Amygdala (tissue), 56 donors: ENCODE measurements at places on chromosomes 4 and X.

DNA sequence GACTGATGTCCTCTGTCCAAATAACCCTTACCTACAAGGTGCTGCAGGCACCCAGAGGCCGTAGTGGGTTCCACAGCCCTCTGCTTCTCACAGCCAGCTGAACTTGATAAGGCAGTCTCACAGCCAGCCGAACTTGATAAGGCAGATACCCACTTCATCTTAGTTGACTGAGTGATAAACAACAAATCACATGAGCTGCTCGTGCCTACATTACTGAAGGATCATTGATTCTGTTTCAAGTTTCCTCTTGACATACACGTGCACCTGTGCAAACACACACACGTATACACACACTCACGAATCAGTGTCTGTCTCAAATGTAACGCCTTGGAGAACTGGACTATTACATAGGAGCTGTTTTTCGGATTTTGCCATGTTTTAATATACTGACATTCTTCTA, 276.3 kb downstream of the DCTD start:
- no peak for DNase-seq

DNA sequence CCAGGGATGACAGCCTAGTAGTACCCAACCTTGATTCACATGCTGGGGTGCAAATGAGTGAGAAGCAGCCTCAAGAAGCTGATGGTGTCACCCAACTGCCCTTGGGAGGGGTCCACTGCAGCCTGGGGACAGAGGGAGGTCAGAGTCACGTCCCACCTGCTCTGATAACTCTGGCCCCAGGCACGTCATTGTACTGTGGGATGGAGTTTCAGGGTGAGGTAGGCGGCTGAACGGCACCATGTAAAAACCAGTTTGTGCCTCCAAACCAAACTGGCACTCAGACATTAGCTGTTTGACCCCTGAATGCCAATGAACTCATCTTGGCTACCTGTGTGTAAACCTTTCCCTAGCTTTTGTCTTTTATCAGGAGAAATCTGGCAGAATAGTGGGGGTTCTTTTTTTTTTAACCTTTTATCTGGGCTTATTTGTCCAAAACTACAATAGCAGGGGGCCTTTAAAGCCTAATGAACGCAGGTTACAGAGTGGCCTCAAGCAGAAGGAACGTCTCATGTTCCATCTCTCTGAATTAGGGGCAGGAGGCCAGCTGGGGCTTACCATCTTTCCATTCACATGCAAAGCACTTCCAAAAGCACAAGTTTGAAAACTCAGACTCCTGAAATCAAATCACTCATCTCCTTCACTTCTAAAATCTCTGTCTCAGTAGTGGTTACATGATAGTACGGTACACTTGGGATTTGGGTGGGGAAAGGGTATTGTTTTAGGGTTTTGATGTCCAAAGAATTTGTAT, 89.4 kb downstream of the IRF2 start:
- no peak for DNase-seq

- DNase-seq = no peak
These were observed 586.9 kb upstream of the NR3C2 start for GRCh38 chr4:149029056-149029651.

DNA sequence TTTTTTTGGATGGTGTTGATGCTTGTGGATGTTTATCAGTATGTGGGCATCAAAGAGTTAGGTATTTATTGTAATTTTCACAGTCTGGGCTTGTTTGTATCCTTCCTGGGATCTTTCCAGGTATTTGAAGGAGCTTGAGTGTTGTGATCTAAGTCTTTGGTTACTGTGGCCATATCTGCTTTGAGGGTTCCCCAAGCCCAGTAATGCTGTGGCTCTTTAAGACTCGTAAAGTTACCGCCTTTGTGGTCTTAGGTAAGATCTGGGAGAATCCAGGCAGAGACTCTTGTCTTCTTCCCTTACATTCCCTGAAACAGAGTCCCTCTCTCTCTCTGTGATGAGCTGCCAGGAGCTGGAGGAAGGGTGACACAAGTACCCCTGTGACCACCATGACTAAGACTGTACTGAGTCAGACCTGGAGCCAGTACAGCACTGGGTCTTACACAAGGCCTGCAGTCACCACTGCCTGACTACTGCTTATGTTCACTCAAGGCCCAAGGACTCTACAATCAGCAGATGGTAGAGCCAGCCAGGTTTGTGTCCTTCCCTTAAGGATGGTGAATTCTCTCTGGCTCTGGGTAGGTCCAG, 62.2 kb downstream of the FMR1NB start:
- DNase-seq = no peak

- no peak for DNase-seq
These were observed 12.7 kb downstream of the MGARP start for GRCh38 chr4:139267301-139267700.
